ENCODE measurements at places on chromosomes 6 and 20.

DNA sequence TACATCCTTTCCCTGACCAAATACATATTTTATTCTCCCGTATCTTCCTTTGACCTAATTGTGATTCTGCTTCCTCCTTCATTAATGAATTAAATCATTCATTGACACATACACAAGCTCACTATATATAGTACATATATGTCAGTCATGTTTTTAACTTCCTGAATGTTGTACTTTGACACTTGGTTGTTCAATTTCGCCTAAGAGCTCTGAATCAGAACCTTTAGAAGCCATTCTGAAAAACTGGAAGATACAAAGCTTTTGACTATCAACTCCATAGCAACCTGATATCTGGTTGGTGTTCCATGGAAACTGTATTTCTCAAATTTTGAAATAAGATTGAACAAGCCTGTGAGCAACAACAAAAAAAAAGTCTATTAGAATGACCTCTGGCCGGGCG, 27.3 kb upstream of the HFE start:
- no peak for DNase-seq

DNA sequence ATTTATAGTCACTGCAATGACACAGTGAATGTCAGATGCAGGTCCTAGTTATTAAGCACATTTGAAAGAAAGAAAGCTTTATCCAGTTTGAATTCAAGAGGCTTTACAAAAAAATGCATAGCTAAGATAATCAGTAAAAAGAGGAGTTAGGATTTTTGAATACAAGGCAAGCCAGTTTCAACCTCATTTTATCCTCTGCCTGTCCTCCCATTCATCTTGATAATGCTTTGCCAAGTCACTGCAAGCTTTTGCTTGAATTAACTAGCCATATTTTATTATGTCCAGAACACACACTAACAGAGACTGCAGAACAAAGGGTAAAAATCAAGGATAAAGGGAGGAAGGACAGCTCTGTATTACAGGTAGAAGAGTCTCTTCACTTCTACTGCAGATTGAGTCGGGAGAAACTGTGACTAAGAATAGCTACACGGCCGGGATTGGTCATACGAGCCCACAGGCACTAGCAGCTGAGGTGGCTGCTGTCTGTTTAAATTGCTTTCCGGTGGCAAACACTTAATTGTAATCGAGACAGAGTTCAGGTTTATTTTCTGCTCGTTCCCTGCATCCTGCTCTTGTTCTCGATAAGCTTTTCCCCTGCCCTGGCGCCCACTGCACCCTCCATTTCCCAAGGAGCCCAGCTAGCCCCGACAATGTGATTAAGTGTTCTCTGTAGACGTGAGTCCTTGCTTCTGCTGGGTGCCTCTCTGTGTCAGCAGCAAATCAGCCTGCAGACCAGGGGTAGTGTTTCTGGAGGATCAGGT, 30.5 kb upstream of the AKAP12 start:
- no peak for DNase-seq

DNA sequence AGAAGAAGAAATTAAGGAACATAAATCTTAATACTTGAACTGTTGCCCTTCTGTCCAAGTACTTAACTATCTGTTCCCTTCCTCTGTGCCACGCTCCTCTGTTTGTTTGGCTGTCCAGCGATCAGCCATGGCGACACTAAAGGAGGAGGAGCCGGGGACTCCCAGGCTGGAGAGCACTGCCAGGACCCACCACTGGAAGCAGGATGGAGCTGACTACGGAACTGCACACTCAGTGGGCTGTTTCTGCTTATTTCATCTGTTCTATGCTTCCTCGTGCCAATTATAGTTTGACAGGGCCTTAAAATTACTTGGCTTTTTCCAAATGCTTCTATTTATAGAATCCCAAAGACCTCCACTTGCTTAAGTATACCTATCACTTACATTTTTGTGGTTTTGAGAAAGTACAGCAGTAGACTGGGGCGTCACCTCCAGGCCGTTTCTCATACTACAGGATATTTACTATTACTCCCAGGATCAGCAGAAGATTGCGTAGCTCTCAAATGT, 17.1 kb downstream of the IRF4 start:
- no peak for DNase-seq

DNA sequence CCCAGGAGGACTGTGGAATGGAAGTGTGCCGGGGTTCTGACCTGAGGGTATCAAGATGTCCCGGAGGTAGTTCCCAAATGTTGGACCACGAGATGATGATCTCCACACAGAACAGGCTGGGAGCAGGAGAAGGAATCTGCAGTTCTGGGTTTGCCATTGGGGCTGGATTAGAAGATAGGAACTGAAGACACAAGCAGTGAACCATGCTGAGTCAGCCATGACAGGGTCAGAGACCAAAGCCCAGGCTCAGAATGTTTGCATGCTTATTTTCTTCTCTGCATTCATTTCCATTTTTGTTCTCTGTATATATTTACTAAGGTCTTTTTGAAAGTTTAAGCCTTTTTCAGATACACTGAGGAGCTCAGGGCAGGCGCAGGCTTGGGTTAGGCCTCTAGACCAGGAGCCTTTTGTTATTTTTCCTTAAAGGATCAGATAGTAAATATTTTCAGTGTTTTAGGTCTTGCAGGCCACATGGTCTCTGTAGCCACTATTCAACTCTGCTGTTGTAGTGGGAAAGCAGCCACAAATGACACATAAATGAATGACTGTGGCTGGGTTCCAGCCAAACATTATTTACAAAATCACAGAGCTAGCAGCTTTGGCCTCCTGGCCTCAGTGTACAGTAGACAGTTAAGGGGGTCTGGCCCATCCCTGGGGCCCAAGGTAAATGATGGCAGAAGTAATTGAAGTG, 28.5 kb downstream of the SLC35D3 start:
- DNase-seq, result no peak

DNA sequence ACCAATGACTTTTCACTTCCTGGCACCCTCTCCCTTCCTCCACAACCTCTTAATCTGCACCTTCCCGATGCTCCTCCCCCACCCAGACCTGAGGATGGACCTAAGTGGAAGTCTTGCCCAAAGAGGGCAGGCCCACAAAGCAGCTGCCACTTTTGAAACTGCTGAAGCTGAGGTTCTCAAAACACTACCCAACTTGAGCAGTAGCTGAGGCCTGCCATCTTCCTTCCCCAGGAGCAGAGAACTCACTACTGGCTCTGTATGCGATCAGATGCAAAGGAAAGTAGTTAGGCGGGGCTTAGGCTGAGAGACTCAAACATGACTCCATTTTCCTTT, 1.5 kb downstream of the HM13 start:
- DNase-seq, result no peak

DNA sequence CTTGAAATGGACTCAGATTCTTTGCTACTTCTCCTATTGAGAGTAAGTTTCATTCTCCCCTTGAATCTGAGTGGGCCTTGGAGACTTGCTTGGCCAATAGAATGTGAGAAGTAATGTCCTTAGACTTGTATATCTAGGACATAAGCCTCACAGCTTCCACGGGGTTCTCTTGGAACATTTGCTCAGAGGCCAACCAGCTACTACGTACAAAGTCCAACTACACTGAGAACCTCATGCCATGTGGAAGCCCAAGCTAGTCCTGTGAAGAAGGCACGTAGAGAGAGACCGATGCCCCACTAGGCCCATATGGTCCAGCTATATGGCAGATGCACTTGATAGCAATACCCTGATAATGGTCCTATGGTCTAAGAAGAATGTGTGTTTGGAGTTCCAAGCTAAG, 22.9 kb downstream of the TMEM14A start:
- DNase-seq, result no peak

- no peak for DNase-seq
Measured at GRCh38 chr20:50442512-50442911, 67.7 kb upstream of the PTPN1 start.

DNA sequence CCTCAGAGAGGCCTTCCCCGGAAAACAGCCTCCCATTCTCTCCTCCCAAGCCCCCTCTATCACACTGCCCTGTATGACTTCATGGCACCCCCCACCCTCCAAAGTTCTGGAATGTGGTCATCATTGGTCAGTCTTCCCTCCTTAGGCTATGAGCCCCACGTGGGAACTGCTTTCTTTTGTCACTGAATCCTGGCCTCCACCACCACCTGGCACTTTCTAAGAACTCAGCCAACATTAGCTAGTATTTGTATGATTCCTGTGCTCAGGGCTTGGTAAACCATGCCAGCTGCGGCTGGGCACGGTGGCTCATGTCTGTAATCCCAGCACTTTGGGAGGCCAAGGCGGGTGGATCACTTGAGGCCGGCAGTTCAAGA, 8.4 kb upstream of the E2F1 start:
- DNase-seq, result no peak

All from activated naive CD4-positive, alpha-beta T cell (primary cell).